Memory B cell (primary cell): ENCODE measurements at places on chromosomes 7 and 10.

DNA sequence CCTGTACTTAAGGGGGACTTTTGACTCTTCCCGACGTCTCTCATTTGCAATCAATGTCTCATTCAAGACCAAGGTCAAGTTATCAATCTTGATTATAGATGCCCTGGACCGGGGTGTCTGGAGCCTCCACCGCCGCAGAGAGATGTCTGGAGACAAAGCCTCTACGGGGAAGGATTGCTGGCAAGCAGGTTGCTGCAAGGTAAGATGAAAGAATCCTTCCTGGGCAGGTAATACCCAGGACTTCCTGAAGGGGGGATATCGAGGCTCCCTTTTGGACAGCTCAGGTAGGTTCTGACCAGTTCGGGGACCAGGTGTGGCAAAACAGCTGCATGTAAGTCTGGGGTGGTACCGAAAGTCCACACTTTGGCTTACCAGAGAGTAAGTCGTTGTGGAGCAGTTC is 12.5 kb upstream of the CUX1 start:
- DNase-seq: no peak

- DNase-seq: no peak
These were observed 87.8 kb upstream of the DKK1 start for GRCh38 chr10:52226197-52226847.

DNA sequence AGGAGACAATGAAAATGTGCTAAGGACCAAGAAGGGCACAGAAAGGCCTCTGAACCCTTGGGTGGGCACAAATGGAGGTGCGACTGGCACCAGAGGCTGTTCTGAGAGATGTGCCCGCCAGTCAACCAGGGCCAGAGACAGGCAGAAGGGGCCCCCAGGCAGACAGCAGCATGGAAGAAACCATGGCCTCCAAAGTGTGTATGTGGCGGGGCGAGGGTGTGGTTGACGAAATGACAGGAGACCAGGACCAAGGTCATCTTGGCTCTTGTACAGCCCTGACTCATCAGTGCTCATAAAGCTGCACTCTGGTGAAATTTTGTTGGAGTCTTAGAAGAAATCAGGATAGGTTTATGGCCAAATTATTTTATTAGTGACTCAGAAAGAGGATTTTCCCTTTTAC is 4.0 kb upstream of the MRPS24 start:
- no peak for DNase-seq

DNA sequence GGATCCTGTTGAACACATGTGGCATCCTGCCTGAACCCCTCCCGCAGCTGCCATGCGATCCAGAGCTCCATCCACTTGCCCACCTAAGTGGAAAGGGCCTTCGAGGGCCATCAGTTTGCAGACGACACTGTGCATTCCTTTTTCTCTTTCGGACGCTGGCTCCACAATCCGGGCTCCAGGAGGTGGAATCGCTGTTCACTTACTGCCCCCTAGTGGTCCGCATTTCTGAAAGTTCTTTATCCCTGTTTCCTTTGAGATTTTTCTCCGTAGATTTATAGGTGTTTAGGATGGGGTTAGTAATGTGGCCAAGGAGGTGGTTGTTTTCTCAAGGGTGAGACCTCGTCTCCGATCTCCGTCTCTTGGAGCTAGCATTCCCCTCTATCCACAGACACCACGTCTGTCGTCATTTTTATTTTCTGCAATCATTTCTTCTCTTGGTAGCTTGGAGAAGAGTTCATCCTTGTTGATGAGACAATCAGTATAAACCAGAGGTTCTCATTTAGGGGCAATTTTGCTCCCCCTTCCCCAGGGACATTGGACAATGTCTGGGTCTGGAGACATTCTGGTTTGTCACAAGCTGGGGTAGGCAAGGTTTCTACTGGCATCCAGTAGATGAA is 204.6 kb downstream of the ARHGAP21 start:
- no peak for DNase-seq

- DNase-seq: no peak
These were observed 44.0 kb upstream of the COL1A2 start for GRCh38 chr7:94350734-94351133.

- DNase-seq: no peak
These were observed 6.4 kb upstream of the SFTPA1 start for GRCh38 chr10:79604294-79604693.

DNA sequence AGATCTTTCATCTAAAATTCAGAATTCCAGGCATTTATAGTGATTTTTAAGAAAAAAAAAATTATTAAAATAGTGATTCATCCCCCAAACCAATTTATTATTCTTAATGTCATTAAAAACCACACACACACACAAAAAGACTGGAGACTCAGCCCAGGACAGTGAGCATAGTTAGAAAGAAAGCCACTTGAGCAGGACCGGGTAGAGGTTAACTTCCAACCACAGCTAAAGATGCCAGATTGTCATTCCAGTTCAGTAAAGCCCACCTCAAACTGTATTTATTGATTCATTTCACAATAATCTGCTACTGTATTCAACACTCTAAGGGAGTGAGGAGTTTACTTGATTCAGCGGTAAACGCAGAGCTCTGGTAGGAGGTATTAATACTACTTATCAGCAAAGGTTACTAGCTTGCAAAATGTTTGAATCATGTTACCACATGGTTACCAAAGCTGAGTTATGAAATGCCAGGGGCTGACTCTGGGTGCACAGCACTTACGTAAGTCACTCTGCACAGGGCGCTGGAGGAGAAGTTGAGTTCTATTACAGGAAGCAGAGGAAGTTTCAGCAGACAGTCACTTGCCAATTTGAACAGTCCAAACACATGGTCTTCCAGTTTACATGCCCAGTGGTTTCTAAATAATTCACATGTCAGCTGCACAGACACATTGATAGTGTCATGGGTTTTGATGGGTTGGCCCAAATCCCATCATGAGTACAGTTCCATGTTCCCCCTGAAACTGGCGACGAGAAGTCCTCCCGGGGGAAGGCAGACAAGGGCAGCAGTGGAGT is 64.6 kb downstream of the KLF6 start:
- DNase-seq: no peak

DNA sequence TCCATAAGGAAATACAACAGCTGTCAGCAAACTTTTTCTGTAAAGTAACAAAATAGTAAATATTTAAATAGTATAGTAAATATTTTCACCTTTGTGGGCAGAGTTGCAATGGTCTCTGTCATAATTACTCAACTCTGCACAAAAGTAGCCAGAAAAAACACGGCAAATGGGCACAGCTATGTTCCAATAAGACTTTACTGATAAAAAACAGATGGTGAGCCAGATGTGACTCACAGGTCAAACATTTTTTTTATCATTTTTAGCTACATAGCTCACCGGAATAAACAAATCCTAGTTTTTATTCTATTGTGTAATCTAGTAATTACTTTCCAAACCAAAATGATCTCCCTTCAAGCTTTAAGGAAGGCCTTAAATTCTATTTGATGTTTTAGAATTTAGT is 55.3 kb downstream of the NCAPG2 start:
- no peak for DNase-seq

DNA sequence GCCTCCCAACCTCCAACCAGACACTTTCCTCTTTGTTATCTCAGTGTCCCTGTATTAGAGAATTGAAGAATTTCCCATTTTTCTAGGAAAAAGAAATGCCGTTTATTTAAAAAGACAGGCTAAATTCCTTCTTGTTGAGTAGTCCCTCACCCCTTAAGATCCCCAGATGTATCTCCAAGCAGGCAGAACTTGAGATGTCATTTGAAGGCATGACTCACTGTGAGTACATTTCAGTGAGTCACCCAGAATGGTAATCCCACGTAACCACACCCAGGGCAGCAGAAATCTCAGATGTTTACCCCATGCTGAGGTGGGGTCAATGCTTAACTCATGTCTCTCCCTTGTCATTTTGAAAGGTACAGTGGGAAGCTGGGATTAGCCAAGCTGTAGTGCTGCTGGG is 4.4 kb downstream of the ZNF655 start:
- no peak for DNase-seq

DNA sequence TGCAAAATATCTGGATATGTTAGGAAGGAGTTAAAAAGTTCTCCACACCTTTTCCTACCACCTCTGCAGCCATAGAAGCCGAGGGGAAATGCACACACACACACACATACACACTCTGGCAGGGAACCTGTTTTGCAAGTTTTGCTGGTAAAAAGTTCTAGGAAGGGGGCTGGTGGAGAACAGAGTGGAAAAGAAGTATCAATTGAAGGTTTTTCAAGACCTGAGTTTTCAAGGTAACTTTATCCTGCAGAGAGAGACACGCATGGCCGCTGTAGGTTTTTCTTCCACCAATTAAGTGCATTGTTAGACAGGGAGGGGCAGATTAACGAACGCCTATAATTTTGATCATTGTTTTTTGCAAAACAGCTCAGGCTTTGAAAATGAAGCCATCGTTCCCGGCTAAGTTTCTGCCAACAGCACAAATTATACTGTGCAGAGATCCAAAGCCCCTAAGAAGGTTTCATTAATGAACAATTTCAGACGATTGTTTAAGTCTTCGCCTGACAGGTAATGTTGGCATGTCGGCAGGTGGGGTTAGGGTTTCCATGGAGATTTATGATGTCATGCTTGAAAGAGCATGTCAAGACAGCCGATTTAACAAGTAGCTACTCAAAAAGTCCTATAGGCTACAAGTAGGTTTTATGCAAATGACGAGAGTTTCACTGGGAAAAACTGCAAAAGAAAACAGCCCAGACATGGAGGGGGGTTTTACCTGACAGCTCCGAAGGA is 29.7 kb downstream of the KIAA1217 start:
- no peak for DNase-seq

- DNase-seq: no peak
These were observed 51.9 kb upstream of the TCERG1L start for GRCh38 chr10:131363416-131363815.

- no peak for DNase-seq
These were observed 62.6 kb upstream of the PLPP4 start for GRCh38 chr10:120394446-120394845.

GRCh38 chr7:103996017-103996551 is 6.6 kb upstream of the RELN start:
- no peak for DNase-seq

GRCh38 chr7:26367219-26367711 is 75.6 kb downstream of the SNX10 start:
- DNase-seq: no peak

DNA sequence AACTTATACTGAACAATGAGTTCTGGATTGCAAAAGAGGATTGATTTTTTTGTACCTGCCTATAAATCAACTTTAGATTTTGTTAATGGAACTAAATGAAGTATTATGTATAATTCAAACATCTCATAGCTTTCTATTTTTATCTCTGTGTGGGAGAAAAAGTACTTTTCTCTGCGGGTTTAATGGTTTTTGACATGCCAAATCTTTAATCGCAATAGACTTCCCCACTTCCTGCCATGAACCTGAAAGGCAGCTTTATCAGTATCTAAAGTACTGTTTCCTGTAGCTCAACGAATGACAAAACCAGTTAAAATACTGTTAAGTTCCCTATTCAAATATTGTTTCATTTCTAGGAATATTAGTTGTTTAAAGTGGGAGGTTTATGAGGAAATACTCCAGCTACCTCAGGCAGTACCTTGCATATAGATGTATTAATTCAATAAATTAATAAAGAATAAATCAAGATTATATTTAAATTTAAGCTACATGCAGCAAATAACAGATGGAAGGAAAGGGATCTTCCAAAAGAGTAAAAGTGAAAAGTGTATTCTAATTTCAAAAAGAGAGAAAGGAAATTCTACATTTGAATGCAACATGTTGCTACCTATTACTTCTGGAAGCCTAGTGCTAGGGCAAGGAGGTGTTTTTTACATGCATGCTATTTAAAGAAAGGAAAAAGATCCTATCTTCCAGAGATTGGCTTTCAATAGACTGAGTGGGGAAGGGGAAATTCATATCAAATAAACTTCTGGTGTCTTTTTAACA is 75.9 kb downstream of the SVOPL start:
- no peak for DNase-seq

- DNase-seq: no peak
These were observed 60.4 kb downstream of the C10orf105 start for GRCh38 chr10:71659111-71659634.

DNA sequence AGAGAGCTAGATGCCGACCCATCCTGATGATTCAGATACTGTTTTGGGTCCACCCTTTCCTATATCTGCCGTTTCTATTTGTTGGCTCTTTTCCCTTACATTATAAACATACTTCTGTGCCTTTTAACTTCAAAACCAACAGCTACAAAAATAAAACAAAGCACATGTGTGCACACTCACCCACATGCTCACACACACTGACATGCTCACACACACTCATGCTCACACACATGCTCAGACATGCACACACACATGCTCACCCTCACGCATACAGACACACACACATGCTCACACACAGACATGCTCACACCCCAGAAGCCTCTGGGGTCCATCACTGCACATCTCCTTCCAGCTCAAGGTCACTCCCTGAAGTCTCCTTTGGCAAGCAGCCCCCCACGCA is 88.1 kb downstream of the TCERG1L start:
- DNase-seq: no peak

DNA sequence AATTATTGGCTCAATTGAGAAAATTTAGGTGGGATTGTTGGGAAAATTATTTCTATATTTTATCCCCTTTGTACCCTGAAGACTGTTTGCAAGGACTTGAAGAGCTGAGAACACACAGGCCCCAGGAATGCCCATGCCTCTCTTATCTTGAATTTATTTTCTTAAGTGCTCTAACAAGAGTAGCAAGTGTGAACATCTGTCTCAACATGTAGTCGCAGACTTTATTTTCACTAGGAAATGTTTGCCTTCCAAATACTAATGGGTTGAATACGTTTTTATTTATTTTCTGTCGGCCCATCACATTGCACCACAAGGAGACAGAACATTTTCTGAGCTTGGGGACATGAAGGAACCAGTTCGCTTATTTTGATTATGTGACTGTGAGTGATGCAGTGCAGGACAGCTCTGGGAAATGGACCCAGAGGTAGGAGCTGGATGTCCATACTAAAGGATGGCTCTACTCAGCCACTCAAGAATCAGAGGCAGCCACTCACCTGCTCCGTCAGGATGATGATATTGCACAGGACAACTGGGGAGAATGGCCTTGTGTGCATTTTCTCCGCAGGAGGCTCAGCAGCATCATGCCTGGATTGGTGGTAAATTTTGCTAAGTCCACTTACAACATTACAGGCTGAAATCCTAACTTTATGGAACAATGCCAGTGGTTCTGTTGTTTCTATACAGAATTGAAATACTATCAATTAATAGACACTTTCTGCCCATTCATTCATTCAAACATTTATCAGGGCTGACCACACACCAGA is 332.7 kb downstream of the FGFR2 start:
- no peak for DNase-seq

- DNase-seq: no peak
These were observed 269.1 kb downstream of the SUGCT start for GRCh38 chr7:40403703-40404476.
